ENCODE measurements at places on chromosomes 11 and 22.
A peak's percentile ranks its signal among the peaks of the same experiment; 100 is the strongest.

DNA sequence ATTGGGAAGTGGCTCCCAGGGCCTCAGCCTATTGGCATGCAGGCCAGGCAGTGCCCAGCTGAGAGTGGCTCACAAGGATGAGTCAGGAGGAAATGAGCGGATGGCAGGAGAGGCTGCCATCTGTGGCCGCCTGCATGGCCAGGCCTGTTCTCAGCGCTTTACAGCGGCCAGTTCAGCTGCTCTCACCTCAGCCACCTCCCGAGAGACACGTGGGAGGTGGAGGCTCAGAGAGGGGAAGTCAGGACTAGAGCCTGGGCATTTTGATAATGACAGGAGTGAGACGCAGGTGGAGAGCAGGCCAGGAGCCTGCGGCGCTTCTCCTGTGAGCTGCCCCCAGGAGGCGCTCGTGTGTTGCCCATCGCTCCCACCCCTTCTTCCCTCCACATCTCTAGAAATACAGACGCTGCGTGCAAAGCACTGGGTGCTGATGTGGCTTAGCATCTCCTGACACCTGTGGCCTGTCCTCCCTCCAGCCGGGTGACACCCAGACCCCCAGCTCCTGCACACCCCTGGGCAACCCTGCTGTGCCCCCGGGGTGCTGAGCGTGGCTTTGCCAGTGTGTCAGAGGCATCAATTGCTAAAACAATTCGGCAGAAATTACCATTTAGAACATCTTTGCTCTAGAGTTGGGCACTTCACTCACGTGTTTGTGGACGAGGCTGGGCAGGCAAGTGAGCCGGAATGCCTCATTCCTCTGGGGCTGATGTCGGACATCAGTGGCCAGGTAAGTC lies 21.4 kb upstream of the PANX2 start:
- DNase-seq = peak; percentile 61

GRCh38 chr11:77710358-77710757 lies 72.8 kb upstream of the CLNS1A start:
- DNase-seq = no peak

- DNase-seq = no peak
Measured at GRCh38 chr11:32374261-32374711, 61.1 kb downstream of the WT1 start.

GRCh38 chr11:88469561-88470225 lies 132.2 kb upstream of the CTSC start:
- DNase-seq = no peak

DNA sequence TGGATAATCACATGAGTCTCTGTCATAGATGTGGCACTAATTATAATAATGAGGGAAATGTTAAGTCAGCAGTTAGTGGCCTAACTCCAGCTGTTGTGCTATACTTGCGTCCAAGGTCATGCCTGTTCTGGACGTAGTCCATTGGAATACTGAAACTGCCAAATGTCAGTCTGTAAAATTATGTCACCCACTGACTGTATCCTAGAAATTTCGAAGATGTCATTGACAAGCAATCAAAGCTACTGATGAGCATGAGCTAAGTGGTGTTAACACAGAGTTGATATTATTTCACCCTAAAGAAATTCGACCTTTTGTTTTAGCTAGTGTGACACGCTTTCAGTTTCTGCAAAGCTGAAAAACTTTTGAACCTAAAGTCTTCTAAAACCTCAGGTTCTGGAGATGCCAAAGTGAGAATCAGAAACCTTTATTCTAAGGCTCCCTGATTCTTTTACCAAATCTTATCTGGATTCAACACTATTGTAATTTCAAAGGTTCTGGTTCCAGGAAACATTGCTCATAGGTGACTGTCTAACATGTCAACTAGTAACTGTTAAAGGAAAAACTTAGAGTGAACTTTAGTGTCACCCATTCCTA lies 14.9 kb upstream of the ME3 start:
- no peak for DNase-seq

DNA sequence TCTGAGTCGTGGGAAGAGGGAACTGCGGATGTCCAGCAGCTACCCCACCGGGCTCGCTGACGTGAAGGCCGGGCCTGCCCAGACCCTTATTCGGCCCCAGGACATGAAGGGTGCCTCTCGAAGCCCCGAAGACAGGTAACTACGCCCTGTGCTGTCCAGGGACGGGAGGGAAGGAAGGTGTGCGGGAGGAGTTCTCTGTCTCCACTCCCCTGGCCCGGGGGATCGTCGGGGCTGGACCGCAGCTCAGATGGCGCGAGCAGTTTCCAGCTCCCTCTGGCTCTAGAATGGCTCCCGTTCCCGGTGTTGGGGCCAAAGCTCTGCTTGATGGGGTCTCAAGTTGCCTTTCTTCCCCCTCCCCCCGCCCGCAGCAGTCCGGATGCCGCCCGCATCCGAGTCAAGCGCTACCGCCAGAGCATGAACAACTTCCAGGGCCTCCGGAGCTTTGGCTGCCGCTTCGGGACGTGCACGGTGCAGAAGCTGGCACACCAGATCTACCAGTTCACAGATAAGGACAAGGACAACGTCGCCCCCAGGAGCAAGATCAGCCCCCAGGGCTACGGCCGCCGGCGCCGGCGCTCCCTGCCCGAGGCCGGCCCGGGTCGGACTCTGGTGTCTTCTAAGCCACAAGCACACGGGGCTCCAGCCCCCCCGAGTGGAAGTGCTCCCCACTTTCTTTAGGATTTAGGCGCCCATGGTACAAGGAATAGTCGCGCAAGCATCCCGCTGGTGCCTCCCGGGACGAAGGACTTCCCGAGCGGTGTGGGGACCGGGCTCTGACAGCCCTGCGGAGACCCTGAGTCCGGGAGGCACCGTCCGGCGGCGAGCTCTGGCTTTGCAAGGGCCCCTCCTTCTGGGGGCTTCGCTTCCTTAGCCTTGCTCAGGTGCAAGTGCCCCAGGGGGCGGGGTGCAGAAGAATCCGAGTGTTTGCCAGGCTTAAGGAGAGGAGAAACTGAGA lies 1.4 kb downstream of the ADM start:
- no peak for DNase-seq

DNA sequence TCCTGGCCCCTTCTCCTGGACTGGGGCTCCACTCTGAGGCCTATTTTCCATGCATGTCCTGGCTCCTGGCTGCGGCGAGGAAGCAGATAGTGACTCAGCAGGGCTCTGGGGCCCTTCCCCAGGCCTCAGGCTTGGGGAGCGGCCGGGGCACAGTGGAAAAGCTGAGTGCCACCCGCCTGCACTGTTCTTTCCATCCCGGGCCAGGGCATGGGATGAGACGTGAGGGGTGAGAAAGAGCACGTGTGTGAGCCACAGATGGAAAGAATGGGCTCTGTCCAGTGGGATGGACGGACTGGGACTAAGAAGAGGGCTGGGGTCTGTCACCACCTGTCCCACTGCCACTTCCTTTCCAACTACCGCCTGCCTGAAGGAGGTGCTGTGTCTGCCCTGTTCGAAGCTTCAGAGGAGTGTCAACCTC lies 12.8 kb downstream of the SLC37A2 start:
- DNase-seq = no peak

GRCh38 chr11:8340296-8340695 lies 76.6 kb upstream of the LMO1 start:
- no peak for DNase-seq

DNA sequence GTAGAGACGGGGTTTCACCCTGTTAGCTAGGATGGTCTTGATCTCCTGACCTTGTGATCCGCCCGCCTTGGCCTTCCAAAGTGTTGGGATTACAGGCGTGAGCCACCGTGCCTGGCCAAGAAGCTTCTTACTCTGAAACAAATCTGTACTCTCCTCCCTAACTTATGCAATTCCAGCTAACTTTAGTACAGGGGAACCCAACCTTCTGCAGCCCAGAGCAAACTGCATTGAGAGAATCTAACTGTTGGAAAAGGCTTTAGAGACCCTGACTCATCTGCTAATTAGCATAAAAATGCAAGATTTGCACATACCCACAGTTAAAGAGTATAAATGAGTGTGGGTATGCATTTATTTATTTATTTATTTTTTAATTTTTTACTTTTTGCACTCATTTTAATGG lies 64.8 kb downstream of the APOL5 start:
- DNase-seq = no peak

GRCh38 chr11:61076506-61077304 lies 25.6 kb upstream of the CD5 start:
- no peak for DNase-seq

GRCh38 chr11:108866781-108867180 lies 201.9 kb downstream of the DDX10 start:
- DNase-seq = no peak

DNA sequence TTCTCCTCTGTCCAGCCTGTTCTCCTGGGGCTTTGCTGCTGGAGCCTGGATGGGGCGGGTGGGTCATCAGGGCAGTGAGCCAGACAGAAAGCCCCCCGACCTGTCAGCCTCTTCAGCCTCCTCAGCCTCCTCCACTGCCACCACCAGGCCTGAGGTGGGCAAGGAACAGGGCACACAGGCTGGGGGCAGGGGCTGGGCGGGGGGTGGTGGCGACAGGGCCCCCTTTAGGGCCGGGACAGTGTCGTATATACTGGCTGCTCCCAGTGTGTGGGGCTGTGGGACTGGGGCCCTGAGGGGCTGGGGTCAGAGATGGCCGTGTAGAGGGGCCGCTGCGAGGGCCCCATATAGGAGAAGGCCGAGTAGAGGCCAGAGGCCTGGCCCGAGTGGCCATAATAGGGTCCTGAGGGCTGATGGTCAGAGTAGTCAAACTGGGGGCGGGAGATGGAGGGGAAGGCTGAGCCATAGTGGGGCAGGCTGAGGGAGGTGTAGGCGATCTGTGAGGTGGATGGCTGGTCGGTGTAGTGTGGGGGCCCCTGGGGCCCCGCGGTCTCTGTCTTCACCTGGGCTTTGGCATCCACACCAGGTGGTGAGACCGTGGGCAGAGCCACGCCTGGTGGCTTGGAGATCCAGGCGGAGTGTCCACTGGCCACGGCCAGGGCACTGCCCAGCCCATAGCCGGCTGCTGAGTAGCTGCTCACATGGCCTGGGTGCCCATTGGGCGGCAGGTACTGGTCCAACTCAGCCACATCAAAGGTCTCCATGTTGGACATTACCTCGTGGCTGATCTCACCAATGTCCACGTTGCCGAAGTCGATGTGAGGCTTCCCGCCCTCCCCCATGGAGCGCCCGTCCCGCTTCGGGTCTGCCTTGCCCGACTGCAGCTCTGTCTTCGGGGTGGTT lies 10.8 kb downstream of the SOX10 start:
- no peak for DNase-seq

DNA sequence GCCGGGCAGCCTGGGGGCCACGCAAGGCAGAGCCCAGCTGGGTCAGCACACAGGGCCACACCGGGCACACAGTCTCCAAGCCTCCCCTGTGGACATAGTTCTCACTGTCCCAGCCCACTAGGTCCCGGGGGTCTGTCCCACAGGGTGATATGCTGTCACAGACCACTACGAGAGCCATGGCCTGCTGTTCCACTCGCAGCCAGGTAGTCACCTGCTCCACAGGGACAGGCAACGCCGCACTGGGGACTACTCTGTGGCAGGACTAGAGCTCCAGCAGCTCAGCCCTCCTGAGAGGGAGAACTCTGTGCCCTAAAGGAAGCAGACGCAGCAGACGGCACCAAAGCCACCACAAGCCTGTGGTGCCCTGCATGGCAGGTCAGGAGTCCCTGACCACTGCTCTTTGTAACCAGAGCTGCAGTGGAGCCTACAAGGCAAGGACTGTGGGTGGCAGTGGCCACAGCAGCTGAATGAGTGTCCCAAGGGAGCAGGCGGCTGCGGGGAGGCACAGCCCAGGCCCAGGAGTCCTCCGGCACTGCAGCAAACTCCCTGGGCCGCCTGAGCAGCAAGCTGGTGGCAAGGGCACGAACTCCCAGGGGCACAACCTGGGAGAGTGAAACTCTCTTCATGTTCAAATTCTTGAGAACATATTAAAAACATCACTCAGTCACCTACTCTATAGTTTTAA lies 171.2 kb upstream of the GRK3 start:
- DNase-seq = no peak

DNA sequence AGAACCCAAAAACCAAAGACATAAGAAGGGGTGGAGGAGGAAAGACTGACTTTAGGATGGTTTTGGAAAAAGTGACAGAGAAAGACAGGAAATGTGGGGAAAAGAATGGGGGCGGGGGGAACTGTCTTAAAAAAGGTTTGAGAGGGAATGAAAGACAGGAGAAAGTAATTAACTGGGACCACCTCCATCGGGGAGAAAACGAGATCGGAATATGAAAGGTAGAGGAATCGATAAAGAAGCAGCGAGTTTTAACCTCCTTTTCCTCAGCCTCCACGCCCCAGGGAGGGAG lies 524 bp downstream of the MTMR2 start:
- peak; percentile 9 for DNase-seq

GRCh38 chr11:72352859-72353551 lies 81.3 kb downstream of the CLPB start:
- DNase-seq = no peak

DNA sequence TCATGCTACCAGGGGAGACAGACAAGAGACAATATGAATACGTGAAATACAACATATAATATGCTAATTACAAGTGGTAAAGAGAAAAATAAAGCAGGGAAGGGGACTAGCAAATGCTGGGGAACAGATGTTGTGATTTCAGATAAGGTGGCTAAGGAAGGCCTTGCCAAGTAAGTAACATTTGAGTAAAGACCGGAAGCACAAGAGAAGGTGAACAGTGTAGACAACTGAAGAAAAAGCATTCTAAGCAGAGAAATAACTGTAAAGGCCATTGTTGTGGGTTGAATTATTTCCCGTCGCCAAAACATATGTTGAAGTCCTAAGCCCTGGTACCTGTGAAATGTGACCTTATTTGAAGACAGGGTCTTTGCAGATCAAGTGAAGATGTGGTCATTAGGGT lies 63.7 kb upstream of the EED start:
- DNase-seq = no peak

- DNase-seq = no peak
Measured at GRCh38 chr11:3949125-3949524, 93.7 kb downstream of the STIM1 start.

- DNase-seq = peak; percentile 6
Measured at GRCh38 chr11:82775736-82776346, 42.2 kb upstream of the FAM181B start.

- no peak for DNase-seq
Measured at GRCh38 chr11:71102251-71102995, 150.0 kb downstream of the SHANK2 start.

- DNase-seq = no peak
Measured at GRCh38 chr11:70671083-70671482, 272.8 kb downstream of the CTTN start.

DNA sequence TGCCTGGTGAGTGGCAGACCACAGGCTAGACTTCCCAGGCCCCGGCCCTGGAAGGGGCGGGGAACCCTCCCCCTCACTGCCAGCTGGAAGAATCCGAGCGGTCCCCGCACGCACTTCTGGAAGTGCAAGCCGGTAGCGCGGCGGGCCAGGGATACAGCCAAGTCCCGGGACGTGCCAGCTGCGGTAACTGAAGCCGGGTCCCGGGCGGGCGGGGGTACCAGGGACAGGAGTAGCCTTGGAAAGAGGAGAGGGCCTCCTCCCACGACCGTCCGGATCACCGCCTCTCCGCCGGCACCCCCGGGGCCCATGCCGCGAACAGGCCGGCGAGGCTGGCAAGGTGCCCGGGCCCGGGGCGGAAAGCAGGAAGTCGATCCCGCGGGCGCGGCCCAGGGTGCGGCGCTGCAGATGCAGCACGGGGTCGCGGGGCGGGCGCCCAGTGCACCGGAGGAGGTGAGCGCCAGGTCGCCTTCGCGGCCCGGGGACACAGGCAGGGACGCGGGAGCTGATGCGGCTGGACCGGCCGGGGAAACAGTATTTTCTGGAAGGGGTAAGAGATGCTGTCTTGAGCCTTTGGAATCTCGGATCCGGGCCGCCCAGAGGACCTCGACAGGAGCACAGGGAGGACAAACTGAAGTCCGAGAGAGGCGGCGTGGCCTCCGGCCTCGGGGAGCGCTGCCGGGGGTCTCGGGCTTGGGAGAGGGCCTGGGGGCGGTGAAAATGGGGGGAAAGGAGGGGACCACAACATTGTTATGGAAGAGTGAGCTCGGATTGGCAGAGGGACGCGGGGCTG lies 783 bp upstream of the SLC35C1 start:
- peak; percentile 27 for DNase-seq
